Progenitor cell of endocrine pancreas (in vitro differentiated cells): ENCODE measurements at places on chromosomes 3 and 15.

- no peak for DNase-seq
These were observed 5.8 kb downstream of the TTC21A start for GRCh38 chr3:39113291-39113690.

- DNase-seq: no peak
These were observed 162.8 kb upstream of the RARB start for GRCh38 chr3:25265284-25265683.

DNA sequence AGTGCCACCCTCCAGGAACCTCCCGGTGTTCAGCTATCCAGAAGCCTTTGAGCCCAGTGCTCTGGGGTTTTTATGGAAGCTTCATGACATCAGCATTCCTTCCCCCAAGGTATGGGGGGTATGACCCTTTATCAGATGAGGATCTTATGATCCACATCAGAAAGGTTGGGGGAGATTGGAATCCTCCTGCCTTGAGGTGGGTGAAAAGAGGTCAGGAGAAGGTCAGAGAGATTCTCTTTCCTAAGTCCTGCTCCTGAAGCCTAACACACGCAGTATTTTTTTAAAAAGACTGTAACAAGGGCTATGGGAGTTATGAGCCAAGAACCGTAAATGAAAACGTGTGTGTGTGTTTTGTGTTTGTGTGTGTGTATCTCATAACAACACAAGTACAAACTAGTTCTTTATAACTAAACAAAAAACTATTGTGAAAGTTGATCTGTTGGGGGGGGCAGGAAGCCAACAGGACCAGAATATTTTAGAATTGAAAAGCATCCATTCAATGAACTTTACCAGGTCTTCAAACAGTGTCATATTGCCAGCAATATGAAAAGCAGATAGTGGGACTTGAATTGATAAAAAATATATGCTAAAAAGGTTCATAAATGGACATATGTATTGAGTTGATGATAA is 13.2 kb downstream of the MKRN3 start:
- DNase-seq: no peak

- DNase-seq: no peak
These were observed 32.0 kb downstream of the RNF168 start for GRCh38 chr3:196471551-196471950.

DNA sequence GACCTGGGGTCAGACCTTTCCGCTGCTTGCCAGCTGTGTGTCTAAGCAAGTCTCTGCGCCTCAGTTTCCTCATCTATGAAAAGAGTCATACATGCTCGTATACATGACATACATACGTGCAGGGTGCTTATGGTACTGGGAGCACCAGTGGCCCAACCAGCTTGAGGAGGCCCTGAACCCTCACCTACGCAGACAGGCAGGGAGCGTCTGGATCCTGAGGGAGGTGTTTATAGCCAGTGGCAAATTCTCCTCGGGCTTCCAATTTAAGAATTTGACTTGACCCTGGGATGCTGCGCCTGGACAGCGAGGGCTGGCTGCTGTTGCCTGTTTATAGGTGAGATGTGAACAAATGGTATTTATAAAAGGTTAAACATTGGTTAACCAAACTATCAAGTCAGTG is 17.7 kb upstream of the FGD5 start:
- no peak for DNase-seq

DNA sequence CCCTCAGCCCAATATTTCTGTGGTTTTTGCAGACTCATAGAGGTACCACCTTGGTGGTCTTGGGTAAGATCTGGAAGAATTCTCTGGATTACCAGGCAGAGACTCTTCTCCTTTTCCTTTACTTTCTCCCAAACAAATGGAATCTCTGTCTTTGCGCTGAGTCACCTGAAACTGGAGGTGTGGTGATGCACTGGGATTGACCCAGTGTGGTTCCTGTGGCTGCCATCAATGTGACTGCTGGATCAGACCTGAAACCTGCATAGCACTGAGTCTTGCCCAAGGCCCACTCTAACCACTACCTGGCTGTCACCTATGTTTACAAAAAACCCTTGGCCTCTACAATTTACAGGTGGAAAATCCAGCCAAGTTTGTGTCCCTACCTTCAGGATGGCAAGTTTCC is 295.3 kb downstream of the RBMS3 start:
- no peak for DNase-seq

- DNase-seq: peak; percentile 51
These were observed 1.8 kb downstream of the CAMKV start for GRCh38 chr3:49867871-49868321.

DNA sequence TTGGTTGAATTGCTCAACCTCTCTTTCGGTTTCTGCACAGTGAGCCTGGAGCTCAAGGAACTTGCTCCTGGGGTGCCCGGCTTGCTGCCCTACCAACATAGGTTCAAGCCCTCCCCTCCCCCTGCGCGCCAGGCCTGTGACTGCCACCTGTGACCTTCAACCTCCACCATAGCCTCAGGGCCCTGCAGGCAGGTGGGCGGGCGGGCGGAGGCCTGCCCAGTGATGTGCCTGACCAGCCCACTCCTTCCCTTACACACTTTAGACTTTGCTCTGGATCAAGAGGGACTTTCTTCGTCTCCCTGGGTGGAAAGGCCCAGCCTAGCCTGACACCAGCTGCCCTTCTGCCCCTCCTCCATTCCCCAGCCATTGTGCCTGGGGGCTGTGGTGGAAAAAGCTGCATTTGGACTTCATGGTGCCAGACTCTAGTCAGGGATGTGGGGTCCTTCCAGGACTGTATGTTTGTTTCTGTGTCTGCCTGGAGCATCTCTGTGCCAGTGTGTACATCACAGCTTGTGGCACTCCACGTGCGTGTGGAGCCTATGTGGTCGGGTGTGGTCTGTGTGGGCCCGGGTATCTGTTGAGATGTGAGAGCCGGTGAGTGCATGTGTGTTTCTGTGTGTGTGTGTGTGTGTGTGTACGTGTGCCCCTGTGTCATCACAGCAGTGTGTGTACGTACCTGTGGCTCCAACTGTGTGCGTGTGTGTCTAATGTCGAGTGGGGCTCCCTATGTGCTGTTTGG is 9.5 kb downstream of the PRKCD start:
- no peak for DNase-seq
